ENCODE measurements at places on chromosomes 4 and X.

DNA sequence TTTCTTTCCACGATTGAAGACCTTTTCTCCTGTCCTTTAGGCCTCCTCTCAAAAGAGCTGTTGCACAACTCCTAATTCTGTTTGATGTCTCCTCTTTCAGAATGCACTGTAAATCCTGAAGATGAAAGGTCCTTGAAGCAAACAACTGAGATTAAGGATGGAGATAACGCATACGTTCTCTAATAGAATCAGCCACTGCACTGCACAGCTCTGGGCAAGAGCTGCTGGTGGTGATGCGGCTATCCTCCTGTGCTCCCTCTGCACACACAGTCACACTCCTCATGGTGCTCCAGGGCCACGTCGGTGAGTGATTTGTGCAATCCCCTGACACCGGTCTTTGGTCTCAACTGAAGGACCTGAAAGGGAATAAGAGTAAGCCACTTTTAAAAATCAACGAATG, 208.7 kb downstream of the PDGFC start:
- DNase-seq, result no peak

- no peak for DNase-seq
These were observed 430.7 kb downstream of the IDS start for GRCh38 chrX:149074398-149074797.

GRCh38 chr4:153643406-153644383, 40.4 kb upstream of the TLR2 start:
- no peak for DNase-seq

DNA sequence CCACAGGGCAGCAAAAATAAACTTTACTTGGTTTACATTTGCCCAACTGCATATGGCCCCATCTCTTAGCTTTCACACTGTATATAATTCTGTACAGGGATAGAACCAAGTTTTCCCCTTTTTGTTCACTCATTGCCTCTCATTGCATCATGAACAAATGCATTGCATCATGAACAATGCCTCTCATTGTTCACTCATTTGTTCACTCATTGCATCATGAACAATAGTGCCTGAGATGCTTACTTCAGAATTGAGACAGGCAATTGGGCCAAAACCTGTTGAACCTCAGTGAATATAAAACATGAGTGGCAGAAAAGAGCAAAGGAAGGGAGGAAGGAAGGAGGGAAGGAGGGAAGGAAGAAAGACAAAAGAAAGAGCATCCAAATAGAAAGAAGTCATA, 98.2 kb downstream of the SOWAHB start:
- DNase-seq, result no peak

DNA sequence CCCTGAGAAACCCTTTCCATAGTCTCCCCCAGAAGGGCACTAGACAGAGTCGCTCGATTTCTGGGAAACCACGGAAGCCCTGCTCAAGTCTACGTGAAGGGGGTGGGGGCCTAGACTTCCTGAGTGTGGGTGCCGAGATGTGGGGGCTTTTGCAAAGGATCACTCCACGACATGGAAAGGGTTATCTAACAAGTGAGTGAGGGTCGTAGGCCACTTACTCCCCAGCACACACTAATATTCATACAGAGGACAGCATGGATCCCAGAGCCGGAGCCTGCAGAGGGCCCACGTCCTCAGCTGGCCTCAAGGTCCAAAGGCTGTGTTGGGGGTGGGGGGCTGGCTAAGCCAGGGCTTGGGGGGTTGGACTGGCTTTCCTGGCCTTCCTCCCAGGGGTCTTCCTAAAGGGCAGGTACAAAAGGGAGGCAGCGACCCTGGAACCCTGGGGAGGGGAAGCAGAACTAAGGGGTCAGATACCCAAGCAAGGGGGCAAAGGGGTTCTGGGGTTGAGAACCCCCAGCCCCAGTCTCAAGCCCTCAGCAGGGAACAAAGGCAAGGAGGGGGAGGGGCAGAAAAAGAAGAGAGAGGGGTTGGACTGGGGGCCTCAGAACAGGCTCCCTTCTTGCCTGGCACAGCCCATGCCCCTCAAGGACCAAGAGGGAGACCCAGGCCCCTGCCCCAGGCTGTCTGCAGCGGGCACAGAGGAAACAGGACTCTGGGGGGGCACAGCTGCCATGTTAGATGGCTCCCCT, 1.6 kb downstream of the HMX1 start:
- DNase-seq, result no peak

DNA sequence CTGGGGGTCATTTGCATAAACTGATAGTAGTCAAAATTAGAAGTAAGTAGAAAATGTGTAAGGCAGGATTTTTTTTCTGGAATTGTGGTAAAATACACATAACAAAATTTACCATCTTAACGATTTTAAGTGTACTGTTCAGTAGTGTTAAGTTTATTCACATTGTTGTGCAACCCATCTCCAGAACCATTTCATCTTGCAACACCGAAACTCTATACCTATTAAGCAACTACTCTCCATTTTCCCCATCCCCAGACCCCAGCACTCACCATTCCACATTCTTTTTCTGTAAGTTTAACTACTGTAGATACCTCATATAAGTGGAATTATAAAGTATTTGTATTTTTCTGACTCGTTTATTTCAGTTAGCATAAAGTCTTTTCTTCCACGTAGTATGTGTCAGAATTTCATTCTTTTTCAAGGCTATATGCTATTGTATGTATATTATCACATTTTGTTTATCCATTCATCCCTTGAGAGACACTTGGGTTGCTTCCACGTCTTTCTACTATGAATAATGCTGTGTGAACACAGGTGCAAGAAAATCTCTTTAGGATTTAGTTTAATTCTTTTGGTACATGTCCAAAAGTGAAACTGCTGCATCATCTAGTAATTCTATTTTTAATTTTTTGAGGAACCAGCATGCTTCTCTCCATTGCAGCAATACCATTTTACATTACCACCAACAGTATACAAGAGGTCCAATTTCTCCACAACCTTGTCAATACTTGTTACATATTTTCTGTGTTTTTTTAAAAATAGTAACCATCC, 39.1 kb upstream of the NSUN7 start:
- no peak for DNase-seq

DNA sequence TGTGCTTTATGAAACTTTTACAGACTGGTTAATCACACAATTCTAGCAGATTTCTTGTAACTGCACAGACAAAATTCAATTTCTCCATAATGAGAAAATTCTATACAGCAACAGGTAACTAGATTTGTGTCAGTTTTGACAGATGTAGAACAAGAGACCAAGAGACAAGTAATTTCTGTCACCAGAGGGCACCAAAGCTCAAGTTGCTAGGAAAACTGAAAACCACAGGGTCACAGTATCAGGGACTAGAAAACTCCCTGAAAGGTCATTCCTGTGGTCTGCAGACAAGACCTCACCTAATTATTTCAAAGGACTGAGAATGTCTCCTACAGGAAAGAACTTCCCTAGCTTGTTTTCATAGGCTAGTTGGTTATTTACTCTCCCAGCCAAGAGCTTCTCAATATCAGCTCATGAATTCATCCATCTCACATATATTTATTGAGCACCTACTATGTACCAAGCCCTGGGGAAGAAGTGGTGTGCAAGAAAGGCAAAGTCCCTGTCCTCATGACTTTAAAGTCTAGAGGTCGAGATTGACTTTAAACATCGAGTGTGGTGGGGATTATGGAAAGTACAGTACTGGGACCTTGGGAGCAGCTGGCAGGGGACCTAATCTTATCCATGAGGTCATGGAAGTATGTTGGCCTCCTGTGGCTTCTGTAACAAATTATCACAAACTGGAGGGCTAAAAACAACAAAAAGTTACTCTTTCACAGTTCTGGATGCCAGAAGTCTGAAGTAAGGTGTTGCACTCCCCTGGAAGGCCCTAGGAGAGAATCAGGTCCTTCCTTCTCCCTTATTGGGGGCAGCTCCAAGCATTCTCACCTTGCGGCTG, 47.8 kb upstream of the SETD7 start:
- no peak for DNase-seq

DNA sequence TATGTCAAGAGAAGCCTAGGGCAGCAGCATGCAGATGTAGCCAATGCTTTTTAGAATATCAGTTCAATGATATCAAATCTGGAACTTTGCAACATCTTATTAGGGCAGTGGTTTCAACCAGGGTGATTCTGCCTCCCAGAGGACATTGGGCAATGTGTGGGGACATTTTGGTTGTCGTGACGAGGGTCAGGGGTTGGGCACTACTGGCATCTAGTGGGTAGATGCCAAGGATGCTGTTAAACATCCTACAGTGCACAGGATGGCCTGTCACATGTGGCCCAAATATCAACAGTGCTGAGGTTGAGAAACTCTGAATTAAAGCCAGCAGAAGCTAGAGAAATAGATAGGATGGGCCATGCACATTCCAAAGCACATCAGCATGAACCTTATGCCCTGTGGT, 152.3 kb downstream of the AMELX start:
- no peak for DNase-seq

DNA sequence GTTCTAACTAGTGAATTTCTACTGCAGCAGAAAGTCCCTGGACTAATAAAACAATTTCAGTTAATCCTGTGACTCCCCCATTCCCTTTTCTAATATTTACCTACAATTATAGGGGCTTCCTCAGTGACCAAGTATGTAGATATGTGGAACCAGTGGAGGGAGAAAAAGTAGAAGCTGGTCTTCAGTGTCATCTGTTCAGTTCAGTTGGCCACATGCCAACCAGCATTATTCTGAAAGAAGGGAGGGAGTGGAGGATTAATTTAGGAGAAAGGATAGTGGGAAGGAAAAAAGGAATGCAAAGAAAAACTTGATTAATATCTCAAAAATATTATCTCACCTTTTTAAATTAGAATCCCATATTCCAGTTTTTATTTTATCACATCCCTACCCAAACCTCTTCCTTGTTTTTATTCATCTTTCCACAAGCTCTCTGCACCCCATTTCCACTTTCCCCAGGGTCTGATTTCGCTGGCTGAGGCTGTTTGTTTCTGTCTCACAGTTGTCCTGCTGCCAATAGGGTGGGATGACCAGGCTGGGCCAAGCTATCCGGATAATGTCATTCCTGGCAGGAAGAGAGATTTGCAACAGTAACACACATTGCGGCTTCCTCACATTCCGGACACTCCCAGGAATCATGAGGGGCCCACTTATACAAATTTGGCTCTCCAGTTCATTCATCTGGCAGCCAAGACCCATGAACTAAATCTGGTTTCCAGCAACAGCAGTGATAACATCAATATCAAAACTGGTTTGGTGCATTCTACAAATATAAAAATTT, 24.6 kb upstream of the ANTXR2 start:
- no peak for DNase-seq

DNA sequence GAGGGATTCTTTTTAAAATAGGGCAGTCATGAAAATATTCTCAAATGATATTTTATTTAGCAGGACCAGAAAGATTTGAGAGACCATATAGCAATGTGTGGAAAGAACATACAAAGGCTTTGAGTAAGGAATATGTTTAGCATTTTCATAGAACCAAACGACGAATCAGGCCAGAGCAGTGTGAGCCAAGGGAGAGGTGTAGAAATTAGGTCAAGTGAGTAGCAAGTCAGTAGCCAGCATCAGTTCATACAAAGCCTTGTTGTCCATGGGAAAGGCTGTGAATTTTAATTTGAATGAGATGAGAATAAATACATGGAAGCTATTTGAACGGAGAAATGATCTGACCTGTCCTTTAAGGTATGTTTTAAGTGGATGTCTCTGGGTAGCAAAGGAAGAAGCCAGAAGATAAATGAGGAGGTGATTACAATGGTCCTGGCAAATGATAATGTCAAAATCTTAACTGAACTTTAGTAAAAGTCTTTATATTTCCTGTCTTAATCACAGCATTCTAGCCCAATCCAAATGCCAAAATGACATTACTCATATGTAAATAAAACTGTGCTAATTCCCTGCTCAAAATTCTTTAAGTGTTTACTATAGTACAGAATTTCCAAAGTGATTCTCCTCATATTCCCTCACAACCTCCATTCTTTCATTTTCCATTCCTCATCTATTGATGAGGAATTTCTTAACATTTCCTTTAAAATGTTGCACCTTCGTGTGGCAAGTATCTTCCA, 155.7 kb upstream of the SLIT2 start:
- no peak for DNase-seq

DNA sequence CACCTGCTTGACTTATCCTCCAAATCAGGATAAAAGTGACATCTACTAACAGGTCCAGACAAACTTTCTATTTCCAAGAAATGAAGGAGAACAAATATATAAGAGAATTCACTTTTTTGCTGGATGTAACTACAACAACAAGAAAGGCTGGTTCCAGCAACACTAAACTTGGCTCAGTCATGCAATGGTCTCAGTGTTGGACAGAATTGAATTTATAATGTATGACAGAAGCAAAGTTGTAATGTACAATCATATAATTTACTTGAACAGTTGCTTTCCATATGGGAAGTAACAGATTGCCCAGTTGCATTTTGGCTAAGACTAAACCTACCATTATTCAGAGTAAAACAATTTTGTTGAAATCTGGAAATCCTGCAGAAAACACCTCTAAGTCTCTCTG, 183.3 kb upstream of the INTU start:
- DNase-seq, result no peak

DNA sequence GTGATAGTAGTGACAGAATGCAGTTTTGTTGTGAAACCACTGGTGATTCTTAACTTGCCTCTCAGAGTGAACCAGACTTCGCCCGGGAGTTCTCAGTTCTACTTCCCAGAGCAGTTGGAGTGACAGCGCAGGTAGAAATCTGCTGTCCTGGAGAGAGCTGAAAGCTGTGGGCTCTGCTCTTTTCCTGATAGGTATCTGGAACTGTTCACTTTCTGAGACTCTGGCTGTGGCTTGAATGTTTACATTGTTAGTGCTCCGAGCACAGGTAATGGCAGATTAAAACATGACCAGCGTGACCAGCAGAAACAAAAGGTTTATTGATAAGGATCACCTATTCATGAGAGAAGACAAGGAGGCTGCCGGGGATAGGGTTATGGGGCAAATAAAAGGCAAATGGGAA, 360.7 kb downstream of the BMPR1B start:
- no peak for DNase-seq

DNA sequence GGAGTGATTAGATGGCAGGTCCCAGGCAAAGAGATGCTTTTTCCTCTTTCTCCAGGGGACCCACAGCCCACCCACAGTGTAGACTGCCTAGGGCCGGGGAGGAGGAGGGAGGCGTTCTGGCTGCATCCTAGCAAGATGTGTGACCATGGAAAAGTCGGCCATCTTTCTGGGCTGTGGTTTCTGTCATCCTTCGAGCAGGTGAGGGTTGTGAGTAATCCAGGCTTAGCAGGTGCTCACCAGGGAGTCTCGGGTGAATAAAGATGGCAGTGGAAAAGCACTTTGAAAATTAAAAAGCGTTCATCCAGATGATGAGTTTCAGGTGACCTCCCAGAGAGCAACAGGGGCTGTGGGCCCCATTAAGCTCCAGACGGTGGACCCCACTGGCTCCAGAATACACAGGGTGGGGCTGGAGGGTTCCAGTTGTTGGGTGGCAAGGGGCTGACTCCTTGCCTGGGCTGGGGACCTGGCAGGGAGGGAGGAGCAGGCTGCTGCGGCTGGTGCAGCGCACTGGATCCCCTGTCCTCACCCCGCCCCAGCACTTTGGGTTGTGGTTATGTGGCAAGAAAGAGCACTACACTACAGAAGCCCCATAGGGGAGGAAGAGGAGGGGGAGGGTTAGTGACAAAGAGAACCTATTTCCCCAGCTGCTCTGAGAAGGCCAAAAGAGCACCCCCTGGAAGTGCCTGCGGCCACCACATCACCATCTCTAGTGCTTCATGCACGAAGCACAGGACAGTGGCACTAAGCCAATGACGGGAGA, 23.7 kb downstream of the ELF4 start:
- DNase-seq, result peak; percentile 52

- no peak for DNase-seq
These were observed 19.2 kb upstream of the BRS3 start for GRCh38 chrX:136468391-136469103.
